ENCODE measurements at places on chromosomes 6 and 20. TPM values are rescaled to one million over a fixed set of nuclear protein-coding genes. Genes with fewer than 3 reads are reported as not detected.

CRISP3 gene
- not detected for total RNA-seq

NFATC2 gene
- total RNA-seq = 7.7 TPM

ERVFRD-1 gene
- not detected for total RNA-seq

TP53INP2 gene
- 9.0 TPM for total RNA-seq

CST11 gene
- not detected for total RNA-seq

F13A1 gene
- total RNA-seq = not detected

CNR1 gene
- total RNA-seq = 2.0 TPM

C6orf62 gene
- 51.4 TPM for total RNA-seq

WFDC12 gene
- total RNA-seq = not detected

MUC22 gene
- 0.02 TPM for total RNA-seq

HLA-DRA gene
- not detected for total RNA-seq

MYO6 gene
- total RNA-seq = 6.1 TPM

PLCG1 gene
- total RNA-seq = 37.9 TPM
